ENCODE measurements at places on chromosomes 3 and 15. TPM values are rescaled to one million over a fixed set of nuclear protein-coding genes. Genes with fewer than 3 reads are reported as not detected.

GRCh38 chr15:57870667-57871066, 164.2 kb downstream of the POLR2M start:
- DNase-seq = no peak

DNA sequence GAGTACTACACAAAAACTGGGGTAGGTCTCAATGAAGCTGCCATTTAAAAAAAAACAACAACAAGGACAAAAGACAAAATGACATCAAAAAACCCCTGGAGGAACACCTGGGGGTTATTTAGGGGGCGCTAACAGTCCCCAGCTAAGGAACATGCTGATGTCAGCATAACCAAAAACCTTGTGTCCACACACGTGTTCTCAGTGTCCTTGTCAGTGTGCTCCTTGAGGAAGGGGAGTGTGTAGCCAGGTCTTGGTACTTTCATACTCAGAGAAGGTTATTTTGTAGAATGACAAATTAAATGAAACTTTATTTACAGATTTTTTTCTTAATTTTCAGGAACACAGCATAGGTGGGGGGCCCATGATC, 31.2 kb upstream of the CLRN1 start:
- no peak for DNase-seq

DNA sequence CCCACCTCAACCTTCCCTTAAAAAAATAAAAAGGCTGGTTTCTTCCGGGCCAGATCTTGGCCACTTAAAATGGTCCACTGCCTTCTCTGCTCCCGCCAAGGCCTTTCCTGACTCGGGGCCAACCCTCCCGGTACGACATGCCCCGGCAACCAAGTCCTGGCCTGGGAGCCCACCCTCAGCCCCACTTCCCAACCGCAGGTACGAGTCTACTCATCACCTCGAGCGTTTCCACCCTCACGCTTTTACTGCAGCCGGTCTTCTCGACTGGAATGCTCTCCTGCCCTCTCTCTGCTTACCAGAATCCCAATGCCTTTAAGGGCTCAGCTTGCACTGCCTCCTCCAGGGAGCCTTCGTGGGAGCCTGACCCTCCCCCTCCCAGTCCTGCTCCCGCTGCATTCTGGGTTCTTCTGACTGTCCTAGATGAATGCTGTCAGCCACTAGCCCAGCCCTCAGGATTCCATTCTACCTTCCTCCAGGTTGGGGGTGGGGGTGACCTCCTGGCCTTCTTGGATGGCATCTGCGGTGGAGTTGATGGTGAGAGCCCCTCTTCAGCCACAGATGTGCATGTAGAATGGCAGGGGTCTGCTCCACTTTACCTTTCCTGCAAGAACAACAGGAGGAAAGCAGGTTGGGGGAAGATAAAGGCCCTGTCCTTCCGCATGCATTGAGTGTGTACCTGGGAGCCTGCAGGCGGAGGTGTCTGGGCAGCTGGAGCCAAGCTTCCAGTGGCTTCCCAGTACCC, 1.1 kb upstream of the CSRNP1 start:
- no peak for DNase-seq

DNA sequence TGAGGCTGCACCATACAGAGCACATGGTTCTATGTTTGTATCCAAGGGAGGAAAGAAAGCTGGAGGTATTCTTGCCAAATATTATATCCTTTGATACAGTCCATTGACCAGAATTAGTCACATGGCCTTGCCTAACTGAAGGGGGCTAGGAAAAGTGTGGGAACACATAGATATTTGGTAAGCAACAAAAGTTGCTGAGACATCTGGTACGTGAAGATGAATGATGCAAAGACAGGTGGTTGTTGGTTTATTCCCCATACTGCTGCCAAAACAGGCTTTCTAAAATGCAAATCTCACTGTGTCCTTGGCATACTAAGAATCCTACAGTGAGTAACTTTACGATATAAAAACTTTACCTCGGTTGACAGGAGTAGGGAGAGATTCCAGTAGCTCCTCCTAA, 162.2 kb downstream of the VGLL3 start:
- no peak for DNase-seq

DNA sequence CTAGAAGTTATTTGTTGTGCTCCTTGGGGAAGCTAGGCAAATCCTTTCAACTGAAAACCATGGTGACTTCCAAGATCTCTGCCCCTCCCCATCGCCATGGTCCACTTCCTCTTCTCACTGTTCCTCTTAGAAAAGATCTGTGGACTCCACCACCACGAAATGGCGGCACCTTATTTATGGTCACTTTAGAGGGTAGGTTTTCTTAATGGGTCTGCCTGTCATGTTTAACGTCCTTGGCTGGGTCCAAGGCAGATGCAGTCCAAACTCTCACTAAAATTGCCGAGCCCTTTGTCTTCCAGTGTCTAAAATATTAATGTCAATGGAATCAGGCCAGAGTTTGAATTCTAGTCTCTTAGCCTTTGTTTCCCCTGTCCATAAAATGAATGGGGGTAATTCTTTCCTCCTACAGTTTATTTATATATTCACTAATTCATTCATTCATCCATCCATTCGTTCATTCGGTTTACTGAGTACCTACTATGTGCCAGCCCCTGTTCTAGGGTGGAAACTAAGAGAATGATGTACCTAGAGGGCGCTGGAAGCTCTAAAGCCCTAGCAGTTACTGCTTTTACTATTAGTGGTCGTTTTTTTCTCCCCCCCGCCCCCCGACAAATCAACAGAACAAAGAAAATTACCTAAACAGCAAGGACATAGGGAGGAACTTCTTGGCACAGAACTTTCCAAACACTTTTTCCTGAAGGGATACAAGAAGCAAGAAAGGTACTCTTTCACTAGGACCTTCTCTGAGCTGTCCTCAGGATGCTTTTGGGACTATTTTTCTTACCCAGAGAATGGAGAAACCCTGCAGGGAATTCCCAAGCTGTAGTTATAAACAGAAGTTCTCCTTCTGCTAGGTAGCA, 657 bp downstream of the PATL2 start:
- peak; percentile 66 for DNase-seq

- DNase-seq = no peak
These were observed 768.5 kb upstream of the CFAP20DC start for GRCh38 chr3:59818033-59818918.

- no peak for DNase-seq
These were observed 6.3 kb downstream of the NR2F2 start for GRCh38 chr15:96336596-96337364.

DNA sequence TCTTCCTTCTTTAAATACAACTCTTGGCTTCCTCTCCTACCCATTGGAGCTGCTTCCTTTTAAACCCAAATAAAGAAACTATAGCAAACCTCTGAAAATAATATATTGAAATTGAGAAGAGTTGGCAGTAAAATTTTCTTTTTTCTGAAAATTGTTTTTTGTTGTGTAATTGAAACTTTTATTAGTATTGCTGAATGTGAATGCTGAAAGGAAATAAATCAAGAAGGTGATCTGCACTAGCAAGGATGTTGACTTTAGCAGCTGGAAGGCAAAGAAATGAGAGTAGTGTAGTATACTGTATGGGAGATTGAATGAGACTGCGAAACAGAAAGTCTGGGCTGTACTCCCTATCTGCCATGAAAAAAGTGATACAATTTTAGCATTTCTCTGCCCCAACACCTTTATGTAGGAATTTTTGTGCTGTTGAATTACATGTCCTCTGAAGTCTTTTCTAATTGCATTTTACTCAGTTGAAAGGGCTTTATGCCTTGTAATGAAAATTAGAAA, 166.3 kb downstream of the DOCK3 start:
- no peak for DNase-seq

- no peak for DNase-seq
These were observed 569.0 kb downstream of the TUSC7 start for GRCh38 chr3:117278424-117279190.

- peak; percentile 47 for DNase-seq
These were observed 750 bp downstream of the SLC33A1 start for GRCh38 chr3:155853214-155854140.

Gene SCAANT1
- not detected for total RNA-seq

Gene MST1R
- 3.2 TPM for total RNA-seq

Gene MASP1
- total RNA-seq = not detected

Gene AGBL1
- total RNA-seq = not detected
